ENCODE measurements at places on chromosomes 12 and 14. TPM values are rescaled to one million over a fixed set of nuclear protein-coding genes. Genes with fewer than 3 reads are reported as not detected.

Gene KRT83
- not detected for total RNA-seq

Gene AQP6
- total RNA-seq: not detected

Gene SYNDIG1L
- not detected for total RNA-seq

Gene RPGRIP1
- not detected for total RNA-seq

Gene DCN
- not detected for total RNA-seq

Gene GALNT9
- total RNA-seq: not detected

Gene A2M
- not detected for total RNA-seq

GRCh38 chr14:48622980-48623379 lies 947.6 kb upstream of the MDGA2 start:
- DNase-seq: no peak

- no peak for DNase-seq
Observed at GRCh38 chr14:93239869-93240677, 33.0 kb downstream of the UBR7 start.

DNA sequence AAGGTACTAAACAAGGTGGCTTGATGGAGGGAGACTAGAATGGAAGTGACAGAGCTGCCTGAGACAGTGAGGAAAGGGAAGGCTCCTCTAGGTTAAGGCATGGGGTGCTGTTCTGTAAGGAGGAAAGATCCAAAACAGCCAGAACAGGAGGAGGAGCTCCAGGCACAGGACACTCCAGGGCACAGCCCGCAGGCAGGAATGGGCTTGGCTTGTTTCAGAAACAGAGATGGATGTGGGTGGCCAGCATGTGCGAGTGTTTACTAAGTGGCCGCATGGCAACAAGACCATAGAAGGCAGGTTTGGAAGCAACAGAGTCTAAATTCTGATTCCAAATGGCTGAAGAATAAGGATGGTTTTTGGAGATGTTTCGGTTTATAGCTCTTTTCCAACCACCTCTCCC lies 889.1 kb downstream of the AACS start:
- no peak for DNase-seq

DNA sequence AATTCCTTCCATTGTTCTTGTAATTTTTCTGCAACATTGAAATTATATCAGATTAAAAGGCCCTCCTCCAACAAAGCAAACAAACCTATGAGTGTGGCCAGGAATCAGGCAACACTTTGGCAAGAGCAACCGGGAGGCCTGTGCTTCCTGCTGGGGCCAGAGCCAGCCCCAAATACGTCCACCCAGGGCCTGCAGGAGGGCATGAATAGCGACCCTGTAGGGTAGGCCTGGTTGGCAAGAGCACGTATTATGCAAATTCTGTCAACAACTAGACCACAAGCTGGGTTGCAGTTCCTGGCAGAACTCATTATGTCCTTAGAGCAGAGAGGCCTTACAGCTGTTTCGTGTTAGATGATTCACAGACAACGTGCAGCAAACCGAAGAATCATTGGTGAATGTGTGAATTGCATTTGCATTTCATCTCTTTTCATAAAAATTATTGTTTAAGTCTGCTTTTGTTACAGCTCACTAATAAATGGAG lies 26.9 kb upstream of the LGALS3 start:
- DNase-seq: peak; percentile 37

All from activated B cell treated with CpG ODN at 0.5 μM for 24 hours (primary cell).